ENCODE measurements at places on chromosomes 3 and 15. TPM values are rescaled to one million over a fixed set of nuclear protein-coding genes. Genes with fewer than 3 reads are reported as not detected.
A peak's percentile ranks its signal among the peaks of the same experiment; 100 is the strongest.

The SAMMSON gene
- total RNA-seq: not detected

The FEM1B gene
- total RNA-seq: 83.3 TPM

The CGGBP1 gene
- 72.1 TPM for total RNA-seq

The ACSBG1 gene
- 3.2 TPM for total RNA-seq

The ATOSA gene
- total RNA-seq: 5.8 TPM

The GPR149 gene
- total RNA-seq: not detected

The CRYBG3 gene
- total RNA-seq: 5.9 TPM

DNA sequence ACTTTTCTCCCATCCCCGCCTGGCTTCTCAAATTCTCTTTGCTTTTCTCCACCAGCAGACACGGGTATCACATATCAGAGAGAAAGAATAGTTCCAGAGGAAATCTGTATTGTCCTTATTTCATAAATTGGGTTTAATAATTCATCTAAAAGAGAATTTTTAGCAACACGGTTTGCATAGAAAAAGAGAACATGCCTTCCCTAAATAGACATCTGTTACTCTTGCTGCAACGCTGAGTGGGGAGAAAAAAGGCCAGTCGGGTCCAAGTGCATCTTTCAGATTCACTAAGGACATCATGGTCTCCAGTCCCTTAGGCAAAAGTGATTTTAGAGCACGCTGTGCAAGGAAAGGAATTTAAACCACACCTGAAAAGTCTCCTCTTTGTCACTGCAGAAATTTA lies 201.3 kb downstream of the ABHD5 start:
- no peak for DNase-seq

DNA sequence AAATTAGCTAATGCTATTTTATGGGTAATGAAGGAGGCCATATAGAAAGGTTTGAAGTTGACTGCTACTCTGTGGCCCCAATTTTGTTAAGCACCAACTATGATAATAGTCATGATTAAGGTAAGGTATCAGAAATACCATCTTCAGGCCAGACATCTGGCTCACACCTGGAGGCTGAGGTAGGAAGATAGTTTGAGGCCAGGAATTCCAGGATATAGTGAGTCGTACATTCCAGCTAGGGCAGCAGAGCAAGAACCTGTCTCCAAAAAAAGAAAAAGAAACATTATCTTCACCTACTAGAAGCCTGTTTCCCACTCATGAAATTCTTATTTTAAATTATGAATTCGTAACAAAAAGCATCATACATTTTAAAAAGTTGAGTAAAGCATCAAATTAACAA lies 64.4 kb downstream of the LRRC28 start:
- no peak for DNase-seq

- DNase-seq: no peak
Measured at GRCh38 chr3:139301183-139301582, 42.6 kb upstream of the MRPS22 start.

DNA sequence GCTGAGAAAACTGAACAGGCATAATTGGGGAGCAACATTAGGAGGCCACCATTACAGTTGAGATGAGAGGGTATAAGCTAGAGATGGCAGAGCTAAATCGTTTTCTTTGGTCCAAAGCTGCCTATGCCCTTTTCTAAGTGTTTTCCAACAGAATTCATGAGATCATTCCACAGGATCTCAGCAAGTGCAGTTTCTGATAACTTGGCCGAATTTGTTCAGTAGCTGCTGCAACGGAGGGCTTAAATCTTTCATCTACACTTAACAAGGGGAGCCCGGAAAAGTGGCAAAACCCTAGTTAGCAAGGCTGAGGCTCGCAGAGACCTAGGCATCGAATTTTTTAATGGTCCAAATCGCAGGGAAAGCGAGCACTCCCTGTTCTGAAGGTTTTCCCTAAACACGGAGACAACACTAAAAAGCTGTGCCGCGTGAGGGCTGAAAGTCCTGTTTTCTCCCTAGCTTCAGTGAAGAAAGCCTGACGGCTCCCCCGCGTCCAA lies 531 bp upstream of the BLOC1S6 start:
- DNase-seq: no peak

DNA sequence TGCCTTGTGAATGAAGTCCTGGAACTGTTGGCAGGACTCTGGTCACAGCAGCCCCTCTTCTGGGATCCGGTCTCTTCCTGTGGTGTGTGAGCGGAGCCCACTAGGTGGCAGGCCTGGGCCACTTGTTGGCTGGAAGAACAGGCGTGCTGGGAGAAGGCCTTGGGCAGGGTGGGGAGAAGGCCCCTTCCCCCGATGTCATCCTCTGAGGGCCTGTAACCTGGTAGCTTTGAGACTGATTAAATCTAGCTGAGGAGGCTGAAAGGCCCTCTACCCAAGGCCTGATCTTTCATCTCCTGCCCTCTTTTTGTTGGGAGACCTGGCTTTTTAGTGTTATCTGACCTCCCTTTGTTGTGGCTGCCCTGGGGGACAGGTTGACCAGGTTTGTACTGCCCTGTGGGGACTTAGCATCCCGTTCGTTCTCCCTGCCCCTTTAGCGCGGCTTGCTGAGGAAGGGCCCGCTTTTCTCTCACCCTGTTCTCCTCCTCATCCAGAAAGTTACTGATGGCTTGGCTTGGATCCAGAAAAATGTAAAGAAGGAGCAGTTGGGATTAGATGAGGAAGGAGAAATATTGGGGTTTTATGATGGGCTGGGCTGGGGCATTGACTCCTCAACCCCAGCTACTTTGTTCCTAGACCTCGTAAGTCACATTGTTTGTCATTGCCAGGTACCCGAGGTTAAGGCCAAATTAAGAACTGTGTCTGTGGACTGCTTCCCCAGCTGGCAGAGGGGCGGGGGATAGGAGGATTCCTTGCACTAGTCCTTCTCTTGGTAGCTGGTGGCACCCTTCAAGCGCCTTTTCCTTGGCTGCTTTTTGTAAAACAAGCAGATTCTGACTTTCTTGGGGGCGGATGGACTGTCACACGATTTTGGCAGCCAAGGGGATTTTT lies 48.5 kb downstream of the CHCHD6 start:
- DNase-seq: peak; percentile 94

GRCh38 chr15:64285871-64286270 lies 70.1 kb downstream of the CSNK1G1 start:
- DNase-seq: no peak

- no peak for DNase-seq
Measured at GRCh38 chr3:51500632-51501131, 867 bp upstream of the DCAF1 start.

- DNase-seq: no peak
Measured at GRCh38 chr3:64686446-64686908, 1.3 kb downstream of the ADAMTS9 start.

GRCh38 chr3:79729096-79729495 lies 38.7 kb downstream of the ROBO1 start:
- no peak for DNase-seq

- DNase-seq: no peak
Measured at GRCh38 chr3:74489050-74489792, 125.2 kb downstream of the CNTN3 start.

DNA sequence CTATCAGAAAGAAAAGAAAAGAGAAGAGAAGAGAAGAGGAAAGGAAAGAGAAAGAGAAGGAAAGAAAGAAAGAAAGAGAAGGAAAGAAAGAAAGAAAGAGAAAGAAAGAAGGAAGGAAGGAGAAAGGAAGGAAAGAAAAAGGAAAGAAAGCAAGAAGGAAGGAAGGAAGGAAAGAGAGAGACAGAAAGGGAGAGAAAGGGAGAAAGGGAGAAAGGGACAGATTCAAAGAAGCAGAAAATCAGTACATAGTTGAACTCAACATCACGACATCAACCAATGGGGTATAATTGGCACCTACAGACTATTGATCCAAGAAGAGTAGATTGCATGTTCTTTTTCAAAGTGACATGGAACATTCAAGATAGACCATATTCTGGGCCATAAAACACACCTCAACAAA lies 45.2 kb downstream of the HOMER2 start:
- no peak for DNase-seq

DNA sequence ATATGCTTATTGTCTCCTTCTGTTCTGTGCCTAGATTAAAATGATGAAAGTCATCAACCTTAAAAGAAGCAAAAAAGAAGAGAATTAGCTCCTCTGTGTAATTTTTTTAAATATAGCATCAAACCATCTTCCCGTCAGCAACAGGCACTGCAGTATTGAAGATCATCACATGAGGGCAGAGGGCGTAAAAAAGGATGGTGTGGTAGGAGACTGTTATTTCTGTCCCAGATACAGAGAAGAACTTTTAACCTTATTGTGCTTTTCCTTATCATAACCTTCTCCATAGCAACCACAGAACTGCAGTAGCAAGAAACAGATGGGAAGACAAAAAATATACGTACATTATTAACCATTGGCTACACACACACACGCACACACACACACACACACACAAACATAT lies 88.8 kb downstream of the IGSF11 start:
- DNase-seq: no peak

- peak; percentile 61 for DNase-seq
Measured at GRCh38 chr15:79432345-79433275, 474 bp downstream of the MINAR1 start.

GRCh38 chr3:149214702-149215101 lies 6.9 kb downstream of the CP start:
- no peak for DNase-seq

DNA sequence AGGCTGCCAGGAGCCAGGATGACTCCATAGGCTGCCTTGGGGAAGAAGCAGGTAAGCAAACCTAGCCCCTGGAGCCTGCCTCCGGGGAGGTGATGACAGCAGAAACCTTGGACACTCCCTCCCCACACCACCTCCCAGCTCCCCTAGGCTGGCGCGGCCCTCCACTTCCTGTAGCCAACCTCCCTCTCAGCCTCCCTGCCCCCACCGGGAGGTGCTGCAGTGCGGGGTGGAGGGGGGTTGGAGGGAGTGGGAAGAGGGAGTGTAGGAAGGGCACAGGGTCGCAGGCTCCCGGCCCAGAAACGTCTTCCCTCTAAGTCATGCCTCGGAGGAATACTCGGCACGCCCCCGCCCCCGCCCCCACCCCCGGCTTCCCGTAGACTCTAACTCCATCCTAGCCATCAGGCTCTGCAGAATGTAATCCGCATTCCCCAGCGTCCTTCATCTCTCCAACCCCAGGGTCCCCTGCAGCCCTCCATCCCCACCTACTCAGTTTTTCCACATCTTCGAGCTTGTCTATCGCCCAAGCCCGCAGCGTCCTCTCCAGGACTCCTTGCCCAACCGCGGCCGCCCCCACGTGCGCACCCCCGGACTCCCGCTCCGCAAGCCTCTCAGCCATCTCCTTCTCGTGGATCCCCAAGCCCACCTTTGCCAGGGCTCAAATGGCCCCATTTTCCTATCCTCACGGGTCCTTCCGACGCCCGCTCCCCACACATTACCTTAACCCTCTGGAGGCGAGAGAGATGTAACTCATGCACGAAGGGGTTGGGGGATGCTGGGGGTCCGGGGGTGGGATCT lies 528 bp downstream of the LPCAT4 start:
- DNase-seq: peak; percentile 92

DNA sequence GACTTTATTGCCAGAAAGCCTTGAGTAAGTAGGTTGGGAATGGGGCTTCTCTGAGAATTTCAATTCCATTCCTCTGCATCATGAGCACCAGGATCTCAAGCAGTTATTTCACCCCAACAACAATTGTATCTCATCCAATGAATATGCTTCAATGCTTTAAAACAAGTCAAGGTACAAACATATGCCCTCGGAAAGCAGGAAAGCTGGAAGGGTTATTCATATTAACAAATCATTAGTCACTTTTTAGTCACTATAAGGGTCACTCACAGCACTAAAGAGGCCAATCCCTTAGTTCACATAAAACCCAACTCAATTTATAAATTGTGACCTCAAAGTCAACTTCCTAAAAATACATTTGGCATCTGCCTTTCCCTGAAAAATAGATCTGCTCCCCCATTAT lies 16.2 kb downstream of the MB21D2 start:
- no peak for DNase-seq

- no peak for DNase-seq
Measured at GRCh38 chr3:139304383-139304782, 39.4 kb upstream of the MRPS22 start.

- no peak for DNase-seq
Measured at GRCh38 chr3:13108861-13109260, 35.6 kb upstream of the IQSEC1 start.

- no peak for DNase-seq
Measured at GRCh38 chr15:41774882-41775417, 666 bp downstream of the MAPKBP1 start.

DNA sequence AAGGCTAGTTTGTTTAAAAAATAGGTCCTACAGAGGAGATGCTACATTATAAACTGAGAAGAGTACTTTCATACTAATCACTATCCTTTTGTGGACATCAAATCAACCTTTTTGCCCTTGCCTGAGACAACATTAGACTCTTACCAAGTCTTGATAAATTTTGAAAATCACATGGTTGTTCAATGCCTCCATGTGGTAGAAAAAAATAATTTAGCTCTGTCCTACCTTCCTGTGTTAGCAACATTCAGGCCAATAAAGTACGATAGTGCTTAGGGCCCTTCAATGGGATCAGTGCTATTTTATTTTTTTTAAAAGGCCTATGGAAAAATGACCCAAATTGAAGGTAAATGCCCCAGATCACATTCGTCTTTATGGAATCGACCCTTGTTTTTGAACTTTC lies 5.0 kb upstream of the UBE2E1 start:
- DNase-seq: no peak

- DNase-seq: no peak
Measured at GRCh38 chr15:74024687-74025086, 30.2 kb downstream of the PML start.

Data from H9 (cell line).